Stimulated activated CD4-positive, alpha-beta T cell treated with anti-CD3 and anti-CD28 coated beads, Interleukin-1b, Interleukin-23, amount 100 ng/mL, for 1 hour (primary cell): ENCODE measurements at places on chromosomes 12 and 14.

- DNase-seq, result no peak
Measured at GRCh38 chr14:102145395-102145794, 5.7 kb downstream of the WDR20 start.

DNA sequence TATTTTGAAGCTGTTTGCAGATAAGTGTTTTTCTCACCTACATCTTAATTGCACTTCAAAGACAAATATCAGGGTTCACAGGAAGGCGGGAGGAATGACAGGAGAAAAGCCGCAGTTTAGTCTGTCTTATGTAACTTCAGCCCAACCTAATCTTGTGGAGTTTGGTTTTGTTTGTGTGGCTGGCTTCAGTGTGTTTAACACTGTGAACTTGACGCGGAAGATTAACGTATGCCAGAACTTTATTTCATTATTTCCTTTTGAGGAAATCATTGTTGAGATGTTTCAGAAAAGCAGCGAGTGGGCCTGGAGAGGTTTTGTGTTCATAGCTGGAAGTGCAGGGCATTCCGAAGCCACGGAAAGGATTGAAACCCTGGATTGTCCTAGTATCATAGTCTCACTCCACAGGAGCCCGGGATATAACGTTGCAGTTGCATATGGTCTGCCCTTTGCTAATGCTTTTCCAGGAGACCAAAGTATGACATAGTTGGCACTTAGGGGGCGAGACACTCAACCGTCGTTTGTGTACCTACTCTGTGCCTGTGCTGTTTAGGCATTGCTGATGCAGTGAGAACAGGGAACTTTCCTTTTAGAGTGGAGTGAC is 2.0 kb downstream of the PELI2 start:
- no peak for DNase-seq

DNA sequence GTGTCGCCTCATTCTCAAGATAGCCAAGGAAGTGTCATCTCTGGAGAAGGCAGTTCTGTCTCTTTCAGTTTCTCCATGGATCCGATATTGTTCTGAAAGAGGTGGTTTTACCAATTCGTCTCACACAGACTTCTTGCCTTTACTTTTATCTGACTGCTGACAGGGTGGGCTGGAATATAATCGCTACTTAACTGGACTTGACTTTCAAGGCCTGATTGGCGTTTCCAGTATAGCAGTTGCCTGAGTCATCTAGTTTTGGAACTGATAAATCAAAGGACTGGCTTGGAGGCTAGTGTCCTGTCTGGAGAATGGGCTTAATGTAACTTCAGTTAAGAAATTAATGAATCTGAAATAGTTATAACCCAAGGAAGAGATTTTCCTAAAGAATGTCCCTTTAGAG is 21.6 kb downstream of the PRKCH start:
- DNase-seq, result no peak

DNA sequence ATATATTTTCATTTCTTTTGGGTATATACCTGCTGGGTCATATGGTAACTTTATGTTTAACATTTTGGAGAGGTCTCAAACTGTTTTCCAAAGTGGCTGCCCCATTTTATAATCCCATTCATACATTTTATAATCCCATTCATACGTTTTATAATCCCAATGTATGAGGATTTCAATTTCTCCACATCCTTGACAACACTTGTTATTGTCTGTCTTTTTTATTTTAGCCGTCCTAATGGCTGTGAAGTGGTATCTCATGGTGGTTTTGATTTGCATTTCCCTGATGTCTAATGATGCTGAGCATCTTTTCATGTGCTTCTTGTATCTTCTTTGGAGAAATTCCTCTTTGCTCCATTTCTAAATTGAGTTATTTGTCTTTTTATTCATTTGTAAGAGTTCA is 6.7 kb upstream of the CFL2 start:
- DNase-seq, result no peak

DNA sequence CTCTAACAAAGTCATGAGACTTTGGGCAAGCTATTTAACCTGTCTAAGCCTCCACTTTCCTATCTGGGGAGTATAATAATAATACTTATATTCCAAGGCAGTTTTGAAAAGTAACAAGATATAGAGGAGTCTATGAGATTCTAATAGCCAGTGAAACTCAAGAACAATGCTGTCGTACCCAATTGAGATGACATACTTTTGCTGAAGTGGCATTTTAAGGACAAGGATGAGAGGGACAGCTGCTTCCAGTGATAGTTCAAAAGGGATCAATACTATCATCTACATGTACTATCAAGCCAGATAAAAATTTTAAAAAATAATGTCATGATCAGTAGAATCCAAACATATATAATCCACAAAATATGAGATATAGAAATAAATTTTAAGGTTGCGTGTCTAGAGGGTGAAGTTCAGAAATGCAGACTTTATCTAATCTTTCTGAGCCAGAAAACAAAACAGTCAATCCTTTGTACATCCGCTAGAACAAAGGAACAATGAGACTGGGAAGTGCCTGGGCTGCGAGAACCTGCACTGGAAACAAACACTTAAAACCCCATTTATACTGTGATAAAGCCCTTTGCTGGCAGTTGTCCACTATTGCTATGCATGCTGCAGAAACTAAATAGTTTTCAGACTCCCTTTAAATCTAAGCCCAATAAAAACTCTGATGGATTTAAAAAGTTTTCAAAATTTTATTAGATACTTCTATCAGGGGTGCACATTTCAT is 38.6 kb downstream of the PTPRB start:
- DNase-seq, result no peak

GRCh38 chr12:58896278-58896677 is 24.0 kb downstream of the LRIG3 start:
- no peak for DNase-seq

DNA sequence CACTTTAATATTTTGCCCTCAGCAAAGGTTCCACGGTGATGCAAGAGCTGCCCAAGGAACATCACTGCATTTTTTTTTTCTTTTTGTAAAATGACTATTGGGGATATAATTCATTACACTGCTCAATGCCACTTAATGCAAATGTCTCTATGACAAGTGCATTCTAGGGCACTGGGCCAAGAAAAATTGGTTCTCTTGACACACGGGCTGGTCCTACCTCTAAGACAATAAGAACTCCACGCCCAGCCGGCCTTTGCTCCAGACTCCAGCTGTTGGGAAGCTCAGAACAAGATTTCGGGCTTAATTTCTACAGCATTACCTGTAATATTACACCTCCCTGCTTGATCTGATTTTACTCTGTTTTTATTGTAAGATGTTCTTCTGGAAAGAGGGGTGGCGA is 48.8 kb upstream of the VRK1 start:
- DNase-seq, result no peak

GRCh38 chr12:94207849-94208621 is 59.7 kb downstream of the PLXNC1 start:
- peak; percentile 16 for DNase-seq

DNA sequence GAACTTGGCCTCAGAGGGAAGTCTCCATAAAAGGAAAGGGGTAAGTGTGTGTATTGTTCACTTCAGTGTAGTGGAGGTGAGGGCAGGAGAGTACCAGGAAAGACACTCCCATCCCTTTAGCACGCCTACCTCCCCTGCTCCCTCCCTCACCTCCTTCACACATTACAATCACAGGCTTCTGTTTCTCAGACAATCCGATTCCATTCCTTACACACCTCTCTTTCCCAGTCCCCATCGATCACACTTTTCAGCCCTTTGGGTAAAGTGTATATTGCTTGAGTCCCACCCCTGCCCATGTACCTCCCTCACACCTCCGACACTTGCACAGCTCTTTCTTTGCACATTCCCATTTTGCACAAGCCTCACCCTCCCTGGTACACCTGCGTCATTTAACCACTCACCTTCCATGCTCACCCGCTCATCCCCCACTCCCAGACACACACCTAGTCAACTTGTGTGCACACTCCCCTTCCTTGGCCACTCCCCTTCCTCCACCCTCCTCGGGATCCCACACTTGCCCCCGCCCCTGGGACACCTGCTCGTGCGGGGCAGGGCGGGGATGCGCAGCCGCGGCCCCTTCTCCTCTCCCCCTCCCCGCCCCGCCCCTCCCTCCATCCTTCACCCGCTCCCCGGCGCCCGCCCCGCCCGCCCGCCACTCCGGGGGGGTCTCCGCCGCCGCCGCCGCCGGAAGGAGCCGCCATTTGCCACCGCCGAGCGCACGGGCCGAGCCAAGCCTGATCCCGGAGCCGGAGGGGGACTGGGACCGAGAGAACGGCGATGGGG is at the start of gene MARCHF9:
MARCHF9 (plus strand) TSS at position 693 of the 783 bp plus-strand sequence. CDS start 426 bp downstream, outside the sequence.
- peak; percentile 66 for DNase-seq

DNA sequence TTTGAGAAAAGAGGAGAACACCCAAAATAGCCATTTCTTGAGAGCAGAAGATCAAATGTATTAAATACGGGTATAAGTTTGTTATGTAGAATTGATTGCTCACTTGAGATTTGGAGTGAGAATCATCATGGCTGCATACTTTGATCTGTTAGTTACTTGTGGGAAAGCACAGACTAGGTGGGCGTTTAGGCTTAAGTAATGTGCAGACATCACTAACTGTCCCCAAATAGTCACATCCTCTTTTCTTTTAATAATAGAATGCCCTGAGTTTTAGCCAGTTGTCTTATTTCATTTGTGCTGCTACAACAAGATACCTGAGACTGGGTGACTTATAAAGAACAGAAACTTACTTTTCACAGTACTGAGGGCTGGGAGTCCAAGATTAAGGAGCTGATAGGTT is 14.3 kb upstream of the GTF2A1 start:
- DNase-seq, result no peak

DNA sequence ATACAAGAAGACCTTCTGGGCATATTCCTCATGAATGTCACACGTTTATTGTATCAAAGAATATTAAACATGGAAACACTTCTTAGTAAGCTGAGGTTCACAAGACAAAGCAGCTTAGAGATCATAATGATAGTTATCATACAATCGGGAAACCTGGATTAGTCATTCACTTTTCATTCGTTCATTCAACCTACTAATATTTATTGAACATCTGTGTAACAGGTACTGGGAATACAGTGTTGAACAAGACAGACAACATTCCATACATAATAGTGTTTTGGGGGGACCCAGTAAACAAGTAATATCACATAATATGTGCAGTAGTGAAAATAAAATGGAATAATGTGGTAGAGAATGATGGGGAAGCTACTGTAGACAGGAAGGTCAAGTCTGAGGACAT is 100.6 kb upstream of the GRIP1 start:
- DNase-seq, result no peak

- no peak for DNase-seq
Measured at GRCh38 chr12:8899830-8900229, 14.5 kb upstream of the PHC1 start.

GRCh38 chr14:26933431-26933830 is 335.6 kb upstream of the NOVA1 start:
- DNase-seq, result no peak

GRCh38 chr14:69685716-69686115 is 74.3 kb downstream of the SUSD6 start:
- DNase-seq, result no peak

GRCh38 chr12:79838359-79838758 is 96.5 kb downstream of the PPP1R12A start:
- DNase-seq, result no peak

DNA sequence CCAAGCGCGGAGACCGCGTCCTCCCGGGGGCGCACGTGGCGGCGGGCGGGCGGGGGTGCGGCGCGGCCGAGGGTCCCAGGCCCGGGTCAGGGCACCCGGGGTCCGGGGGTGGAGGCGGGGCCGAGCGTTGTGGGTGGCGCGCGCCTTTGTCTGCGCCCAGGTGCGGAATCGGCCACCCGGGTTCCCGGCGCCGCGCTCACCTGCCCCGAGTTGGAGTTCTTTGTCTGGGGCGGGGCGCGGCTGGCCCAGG is 50.1 kb downstream of the LRCOL1 start:
- no peak for DNase-seq

DNA sequence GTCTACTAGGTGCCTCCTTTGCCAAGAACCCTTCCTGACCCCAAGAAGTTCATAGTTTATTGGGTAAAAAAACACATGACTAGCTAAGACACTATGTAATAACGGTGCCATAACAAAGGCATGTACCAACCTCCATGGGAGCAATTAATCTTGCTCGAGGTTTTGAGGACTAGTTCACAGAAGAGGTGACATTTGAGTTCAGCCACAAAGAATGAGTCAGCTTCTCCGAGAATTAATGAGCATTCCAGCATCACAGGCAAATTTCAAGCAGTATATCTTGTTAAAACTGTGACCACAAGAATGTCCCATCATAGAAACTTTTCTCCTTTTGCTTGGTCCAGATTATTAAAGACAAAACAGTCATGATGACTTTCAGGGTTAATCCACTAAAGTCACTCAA is 113.0 kb upstream of the RAP1B start:
- no peak for DNase-seq

DNA sequence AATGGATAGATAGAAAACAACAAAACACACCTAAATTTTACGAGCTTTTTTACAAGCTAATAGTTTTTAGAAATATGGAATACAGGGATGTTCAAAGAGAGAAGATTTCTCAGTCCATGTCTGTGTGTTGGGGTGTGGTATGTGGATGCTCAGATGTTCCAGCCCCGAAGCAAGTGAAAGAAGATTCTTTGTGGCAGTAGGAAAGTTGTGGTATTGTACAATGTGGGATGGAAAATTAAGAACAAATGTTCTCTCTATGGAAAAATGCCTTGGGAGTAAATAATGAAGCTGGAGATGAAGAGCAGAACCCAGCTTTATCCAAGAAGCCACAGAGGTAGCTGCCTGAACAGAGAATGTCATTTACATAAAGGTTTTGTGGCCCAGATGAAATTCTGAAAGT is 150.3 kb upstream of the PRKD1 start:
- no peak for DNase-seq

DNA sequence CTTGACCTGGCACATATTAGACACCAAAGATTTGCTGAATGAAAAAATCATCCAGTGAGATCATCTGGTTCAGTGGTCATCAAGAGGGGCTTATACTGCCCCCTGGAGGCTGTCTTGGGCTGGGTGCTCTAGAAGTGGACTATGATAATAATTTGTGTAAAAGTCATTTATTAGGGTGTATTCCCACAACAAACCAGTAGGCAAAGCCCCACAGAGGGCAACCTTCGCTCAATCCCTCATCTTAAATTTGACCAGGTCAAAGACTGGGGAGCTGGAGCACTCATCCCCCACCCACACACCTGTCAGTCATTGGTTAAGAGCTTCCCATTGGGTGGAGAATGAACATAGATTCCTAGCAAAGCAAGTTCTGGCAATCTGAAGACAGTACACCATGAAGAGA is 20.0 kb upstream of the FICD start:
- no peak for DNase-seq

GRCh38 chr14:71168564-71169427 is 261.5 kb downstream of the PCNX1 start:
- DNase-seq, result no peak

GRCh38 chr12:116771651-116772050 is 33.5 kb downstream of the RNFT2 start:
- no peak for DNase-seq

DNA sequence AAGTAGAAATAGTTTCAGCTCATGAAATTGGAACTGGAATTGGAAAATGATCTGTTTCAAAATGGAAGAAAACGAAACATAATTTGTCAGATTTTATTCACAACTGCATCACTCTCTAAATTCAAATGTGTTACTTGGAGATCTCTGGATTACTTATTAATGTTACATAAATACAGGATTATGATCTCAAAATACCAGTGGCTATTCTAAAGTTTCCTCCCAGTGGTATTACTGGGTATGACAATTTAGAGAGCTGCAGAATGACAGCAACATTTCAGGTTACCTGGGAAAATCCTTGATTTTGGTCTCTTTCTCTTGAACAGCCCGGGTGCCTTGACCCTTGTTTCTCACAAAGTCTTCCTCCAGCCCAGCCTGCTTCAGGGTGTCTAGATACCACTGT is 14.2 kb downstream of the FAM161B start:
- no peak for DNase-seq
